ENCODE measurements at places on chromosomes 3 and 15.

- no peak for DNase-seq
These were observed 199.3 kb downstream of the GAP43 start for GRCh38 chr3:115822579-115822978.

DNA sequence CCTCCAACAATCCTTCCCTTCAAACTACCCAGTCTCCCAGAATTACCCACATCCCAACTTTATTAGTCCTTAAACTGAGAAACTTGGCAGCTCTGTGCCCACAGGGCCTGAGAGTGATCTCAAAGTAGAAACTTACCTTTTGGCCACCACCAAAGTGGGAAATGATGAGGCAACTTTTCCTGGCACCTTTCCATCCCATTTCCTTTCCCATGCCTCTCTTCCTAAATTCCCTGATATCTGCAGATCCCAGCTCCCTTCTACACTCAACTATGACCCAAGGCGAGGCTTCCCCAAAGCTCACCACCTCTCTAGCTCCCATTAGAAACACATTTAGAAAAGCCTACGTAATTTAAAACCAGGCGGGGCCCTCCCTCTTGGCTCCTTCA lies 271.9 kb downstream of the FOXP1 start:
- no peak for DNase-seq

- peak; percentile 22 for DNase-seq
These were observed 682 bp downstream of the CLDND1 start for GRCh38 chr3:98521897-98522543.

GRCh38 chr3:126352476-126353454 lies 4.4 kb downstream of the KLF15 start:
- DNase-seq = no peak

DNA sequence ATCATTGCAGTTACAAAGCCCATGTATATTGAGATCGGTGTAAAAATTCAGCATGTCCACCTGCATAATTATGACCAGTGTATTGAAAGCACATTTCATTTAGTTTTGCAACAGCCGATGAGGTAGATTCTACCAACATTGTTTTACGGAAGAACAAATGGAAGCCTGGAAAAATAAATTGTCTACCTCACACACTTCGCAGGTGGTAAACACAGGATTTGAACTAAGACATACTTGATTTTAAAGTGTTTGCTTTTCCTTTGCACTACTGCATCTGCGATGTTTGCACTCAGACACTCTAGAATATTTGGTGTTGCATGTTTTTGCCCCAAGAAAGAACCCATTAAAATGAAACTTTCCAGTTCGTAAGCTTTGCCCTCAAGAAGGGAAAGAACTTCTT lies 148.4 kb downstream of the PGPEP1L start:
- DNase-seq = no peak

DNA sequence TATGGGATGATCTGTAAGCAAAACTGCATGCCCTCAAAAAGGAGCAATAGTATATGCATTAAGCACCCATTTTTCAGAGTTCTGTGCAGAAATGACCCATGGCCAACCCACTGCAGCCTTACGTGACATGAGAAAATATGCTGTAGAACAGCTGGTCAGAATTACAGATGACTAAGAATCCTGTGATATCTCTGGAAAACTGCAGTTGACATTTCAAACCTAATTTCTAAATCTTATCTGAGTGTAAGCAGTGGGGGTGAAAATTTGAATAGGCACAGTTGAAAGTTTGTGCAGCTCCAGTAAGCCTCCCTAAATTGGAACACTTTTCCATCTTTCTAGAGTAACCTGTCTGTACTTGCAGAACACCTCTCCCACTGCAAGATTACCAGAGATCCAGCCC lies 28.7 kb upstream of the COL6A6 start:
- DNase-seq = no peak

- DNase-seq = peak; percentile 36
These were observed 1.0 kb downstream of the PRKCD start for GRCh38 chr3:53161820-53162671.

DNA sequence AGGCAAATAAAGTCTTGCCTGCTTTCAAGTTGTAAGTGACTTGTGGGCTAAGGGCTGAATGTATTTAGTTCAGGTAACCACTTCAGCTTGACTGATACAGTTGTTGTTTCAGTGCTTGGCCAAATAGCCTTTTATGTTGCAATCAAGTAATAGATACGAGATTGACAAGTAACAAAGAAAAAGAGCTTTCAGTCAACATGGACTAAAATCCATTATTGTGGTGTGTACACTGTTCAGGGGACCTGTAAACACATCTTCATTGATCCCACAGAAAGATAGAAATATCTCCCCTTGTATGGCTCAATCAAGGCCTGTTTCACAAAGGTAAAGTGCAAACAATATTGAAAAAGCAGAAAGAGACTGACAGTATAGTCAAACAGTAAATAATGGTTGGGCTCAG lies 224.8 kb upstream of the TMCO5A start:
- DNase-seq = no peak

- no peak for DNase-seq
These were observed 257.0 kb downstream of the MFSD1 start for GRCh38 chr3:159058859-159059258.

- DNase-seq = no peak
These were observed 217.4 kb upstream of the EOMES start for GRCh38 chr3:27939521-27939920.

GRCh38 chr3:32414522-32415202 lies 23.0 kb downstream of the CMTM7 start:
- no peak for DNase-seq

GRCh38 chr15:69526081-69527061 lies 73.8 kb downstream of the RPLP1 start:
- DNase-seq = no peak

DNA sequence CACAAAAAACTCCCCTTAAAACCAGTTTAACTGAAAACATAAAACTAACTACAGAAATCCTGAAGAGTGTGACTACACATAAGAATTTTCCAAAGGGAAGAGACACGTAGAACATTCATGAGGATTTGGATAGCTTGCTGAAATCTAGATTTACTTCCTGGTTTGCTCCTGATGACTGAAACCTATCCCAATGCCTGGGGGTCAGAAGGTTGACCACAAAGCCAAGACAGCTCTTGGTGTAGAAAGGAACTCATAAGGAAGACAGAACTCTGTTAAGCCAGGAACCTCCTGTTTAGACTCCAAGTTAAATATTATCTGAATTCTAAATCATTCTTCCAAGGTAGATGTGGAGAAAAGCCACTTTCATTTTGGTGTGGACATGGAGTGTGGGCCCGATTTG lies 92.8 kb downstream of the TFG start:
- DNase-seq = no peak

GRCh38 chr3:72847282-72847681 lies 963 bp downstream of the SHQ1 start:
- DNase-seq = no peak

DNA sequence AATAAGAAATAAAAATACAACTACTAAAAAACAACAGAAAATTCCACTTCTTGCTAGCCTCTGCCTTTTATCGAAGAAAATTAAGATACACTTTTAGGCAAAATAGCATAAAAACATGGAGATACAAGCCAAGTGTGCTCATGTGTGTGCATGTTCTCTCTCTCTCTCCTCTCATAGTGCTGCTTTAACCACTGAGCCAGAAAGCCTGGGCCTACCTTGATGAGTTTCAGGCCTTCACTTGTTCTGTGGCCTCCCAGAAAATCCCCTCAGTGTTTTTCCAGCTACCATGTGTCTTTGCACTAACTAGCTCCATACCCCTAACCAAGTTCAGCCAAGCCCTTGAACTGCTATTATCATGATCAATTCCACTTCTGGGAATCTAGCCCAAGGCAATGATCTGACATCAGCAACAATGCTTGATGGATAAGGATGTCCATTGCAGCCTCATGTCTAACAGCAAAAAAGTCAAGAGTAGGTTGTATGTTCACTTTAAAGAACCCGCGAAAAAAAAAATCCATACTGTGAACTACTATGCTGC lies 18.1 kb downstream of the CYP11A1 start:
- no peak for DNase-seq

- no peak for DNase-seq
These were observed 22.3 kb downstream of the PPP4R2 start for GRCh38 chr3:73018790-73019441.

- DNase-seq = no peak
These were observed 37.2 kb downstream of the AADACL2 start for GRCh38 chr3:151770956-151771355.

DNA sequence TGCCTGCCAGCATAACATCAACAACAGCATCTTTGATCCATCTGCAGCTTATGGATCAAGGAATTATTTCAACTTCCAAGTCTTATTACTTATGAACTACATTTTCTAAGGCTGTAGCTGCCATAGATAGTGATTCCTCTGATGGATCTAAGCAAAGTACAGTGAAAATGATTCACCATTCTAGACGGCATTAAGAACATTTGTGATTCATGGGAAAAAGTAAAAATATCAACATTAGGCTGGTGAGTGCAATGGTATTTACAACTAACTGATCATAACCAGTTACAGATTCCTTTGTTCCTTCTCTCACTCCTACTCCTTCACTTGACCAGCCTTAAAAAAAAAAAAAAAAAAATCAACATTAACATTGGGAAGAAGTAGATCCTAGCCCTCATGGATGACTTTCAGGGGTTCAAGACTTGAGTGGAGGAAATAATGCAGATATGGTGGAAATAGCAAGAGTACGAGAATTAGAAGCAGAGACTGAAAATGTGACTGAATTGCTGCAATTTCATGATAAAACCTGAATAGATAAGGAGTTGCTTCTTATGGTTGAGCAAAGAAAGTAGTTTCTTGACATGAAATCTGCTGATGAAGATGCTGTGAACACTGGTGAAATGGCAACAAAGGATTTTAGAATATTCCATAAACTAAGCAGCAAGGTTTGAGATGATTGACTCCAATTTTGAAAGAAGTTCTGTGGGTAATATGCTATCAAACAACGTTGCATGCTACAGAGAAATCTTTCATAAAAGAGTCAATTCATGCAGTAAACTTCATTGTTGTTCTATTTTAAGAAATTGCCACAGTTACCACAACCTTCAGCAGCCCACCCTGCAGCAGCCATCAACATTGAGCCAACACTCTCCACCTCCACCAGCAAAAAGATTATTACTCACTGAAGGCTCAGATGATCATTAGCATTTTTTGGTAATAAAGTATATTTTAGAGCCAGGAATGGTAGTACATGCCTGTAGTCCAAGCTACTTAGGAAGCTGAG lies 22.8 kb downstream of the SLC12A6 start:
- no peak for DNase-seq

DNA sequence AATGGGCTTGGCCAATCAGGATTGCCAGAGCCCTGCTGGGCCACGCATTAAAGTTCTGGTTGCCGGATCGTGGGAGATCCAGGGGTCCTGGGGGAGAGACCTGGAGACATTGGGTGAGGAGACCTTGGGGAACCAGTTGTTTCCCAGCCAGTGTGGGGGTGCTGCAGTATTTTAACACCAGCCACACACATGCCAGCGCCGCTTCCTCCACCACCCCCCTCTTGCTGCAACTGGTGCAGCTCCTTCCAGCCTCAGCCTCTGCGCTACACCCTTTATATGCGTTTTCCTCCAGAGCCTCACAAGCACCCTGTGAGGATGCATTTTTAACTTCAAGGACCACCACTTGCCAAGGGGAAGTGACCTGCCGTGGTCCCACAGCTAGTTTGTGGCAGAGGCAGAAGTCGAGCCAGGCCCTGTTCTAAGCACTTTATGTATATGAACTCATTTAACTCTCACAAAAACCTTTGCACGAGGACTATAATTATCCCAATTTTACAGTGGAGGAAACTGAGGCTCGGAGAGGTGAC lies 29.4 kb upstream of the GRIP2 start:
- no peak for DNase-seq

DNA sequence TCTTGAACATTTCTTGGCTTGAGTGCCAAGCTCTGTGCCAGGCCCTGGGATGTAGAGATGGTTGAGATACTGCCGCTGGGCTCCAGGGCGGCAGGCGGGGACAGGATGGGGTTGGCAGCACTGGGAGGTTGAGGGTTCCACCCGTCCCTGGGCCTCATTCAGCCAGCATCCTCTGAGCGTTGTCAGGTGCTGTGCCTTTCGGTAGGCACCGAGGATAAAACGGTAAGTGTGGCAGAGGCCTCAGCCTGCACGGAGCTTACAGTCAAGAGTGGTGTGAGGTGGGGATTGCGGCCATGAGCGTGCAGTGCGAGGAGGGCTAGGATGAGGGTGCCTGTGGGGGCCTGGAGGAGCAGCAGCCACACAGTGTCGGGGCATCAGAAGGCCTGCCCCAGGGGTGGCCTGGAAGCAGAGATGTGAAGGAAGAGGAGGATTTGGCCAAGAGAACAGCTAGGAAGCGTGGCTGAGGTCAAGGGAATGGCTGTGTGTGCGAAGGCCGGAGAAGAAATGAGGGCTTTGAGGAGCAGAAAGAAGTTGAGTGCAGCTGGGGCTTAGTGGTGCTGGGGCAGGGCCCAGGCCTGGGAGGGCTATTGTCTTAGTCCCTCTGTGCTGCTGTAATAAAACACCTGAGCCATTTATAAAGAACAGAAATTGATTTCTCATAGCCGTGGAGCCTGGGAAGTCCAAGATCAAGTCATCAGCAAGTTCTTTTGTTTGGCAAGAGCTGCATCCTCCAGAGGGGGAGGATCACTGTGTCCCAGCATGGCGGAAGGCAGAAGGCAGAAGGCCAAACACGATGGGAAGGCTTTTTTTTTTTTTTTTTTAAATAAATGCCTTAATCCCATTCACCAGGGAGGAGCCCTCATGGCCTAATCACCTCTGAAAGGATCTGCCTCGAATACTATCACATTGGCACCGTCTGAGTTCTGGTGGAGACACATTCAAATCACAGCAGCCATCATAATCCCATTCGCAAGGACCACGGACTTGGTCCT lies 22.7 kb downstream of the CORO2B start:
- DNase-seq = no peak

- no peak for DNase-seq
These were observed 39.1 kb downstream of the SYNM start for GRCh38 chr15:99143655-99144610.

DNA sequence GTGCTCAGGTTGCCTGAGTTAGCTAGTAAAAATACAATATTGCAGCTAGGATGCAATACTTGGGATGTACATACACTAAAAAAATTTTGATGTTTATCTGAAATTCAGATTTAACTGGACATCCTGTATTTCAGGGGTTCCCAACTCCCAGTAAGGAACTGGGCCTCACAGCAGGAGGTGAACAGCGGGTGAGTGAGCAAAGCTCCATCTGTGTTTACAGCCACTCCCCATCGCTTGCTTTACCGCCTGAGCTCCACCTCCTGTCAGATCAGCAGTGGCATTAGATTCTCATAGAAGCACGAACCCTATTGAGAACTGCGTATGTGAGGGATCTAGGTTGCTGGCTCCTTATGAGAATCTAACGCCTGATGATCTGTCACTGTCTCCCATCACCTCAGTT lies 285.1 kb upstream of the PROK2 start:
- no peak for DNase-seq

GRCh38 chr3:41304593-41304992 lies 105.3 kb downstream of the CTNNB1 start:
- no peak for DNase-seq

DNA sequence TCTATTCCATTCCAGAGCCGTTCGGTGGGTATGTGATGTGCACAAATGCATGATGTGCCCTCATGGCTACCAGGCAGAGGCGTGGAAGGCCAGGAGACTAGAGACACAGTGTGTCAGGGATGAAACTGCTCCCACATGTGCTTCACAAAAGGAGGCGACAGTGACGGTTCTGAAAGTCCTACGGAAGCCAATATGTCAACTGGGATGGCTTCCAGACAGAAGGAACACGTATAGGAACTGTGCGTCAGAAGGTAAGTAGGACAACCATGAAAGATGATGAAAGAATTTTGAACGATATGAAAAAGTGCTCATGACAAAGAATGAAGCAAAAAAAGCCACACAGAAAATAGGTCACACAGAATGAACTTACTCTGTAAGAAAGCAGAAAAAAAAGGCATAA lies 34.1 kb downstream of the GLB1 start:
- DNase-seq = no peak

Measured in stimulated activated CD4-positive, alpha-beta T cell treated with anti-CD3 and anti-CD28 coated beads, Interleukin-15, amount 100 ng/mL, for 1 hour (primary cell).